ENCODE measurements at places on chromosomes 5 and 9.

- peak; percentile 52 for DNase-seq
Measured at GRCh38 chr9:99056886-99057664, 47.8 kb upstream of the TGFBR1 start.

- DNase-seq, result no peak
Measured at GRCh38 chr9:38339496-38339895, 53.0 kb upstream of the ALDH1B1 start.

DNA sequence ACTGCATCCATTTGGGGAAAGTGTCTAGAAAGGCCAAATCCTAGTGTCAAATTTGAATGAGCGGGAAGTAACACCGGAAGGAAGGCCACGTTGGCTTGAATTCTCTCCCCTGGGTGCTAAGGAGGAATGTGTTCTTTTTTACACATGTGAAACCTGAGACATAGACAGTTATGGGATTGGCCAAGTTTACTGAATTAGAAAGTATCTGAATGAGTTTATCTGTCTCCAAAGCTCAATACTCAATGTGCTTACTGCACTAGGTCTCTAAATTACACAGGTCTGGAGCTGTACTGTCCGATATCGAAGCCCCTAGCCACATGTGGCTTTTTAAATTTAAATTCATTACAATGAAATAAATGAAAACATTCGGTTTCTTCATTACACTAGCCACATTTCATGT lies 6.0 kb downstream of the DMRT1 start:
- no peak for DNase-seq

DNA sequence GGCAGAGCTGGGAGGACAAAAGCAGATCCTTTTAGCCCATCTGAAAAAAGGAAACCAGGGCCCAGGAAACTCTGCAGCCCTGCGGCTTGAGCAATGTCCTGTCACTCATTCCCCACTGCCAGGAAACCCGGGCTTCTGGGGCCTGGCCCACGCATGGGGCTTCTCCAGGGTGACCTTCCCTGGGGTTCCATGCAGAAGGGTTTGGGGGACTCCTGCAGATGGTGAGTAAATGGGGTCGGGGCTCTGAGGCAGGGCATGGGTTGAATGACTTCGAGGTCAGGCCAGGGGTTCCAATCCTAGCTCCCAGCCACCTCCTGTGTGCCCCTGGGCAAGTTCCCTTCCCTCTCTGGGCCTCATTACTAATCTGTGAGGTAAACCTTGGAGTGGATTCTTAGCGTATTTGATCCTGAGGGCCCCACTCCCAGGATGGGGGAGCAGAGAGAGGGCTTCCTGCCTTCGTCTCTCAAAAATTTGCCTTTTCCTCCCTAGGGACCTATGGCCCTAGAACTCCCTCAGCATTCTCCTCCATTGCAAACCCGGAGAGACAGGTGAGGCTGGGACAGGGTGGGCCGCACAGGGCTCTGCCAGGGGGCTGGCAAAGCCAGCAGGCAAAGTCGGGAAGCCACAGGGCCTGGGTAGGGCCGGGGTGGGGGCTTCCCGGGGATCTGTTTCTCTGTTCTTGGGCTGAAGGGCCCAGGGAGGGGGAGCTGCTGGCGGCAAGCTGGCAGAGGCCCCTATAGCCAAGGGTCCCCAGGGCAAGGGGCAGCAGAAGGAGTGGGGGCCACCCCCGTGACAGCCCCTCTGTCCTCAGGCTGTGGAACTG lies 25.8 kb downstream of the ADGRD2 start:
- no peak for DNase-seq

GRCh38 chr9:100505564-100506159 lies 32.7 kb downstream of the TMEFF1 start:
- DNase-seq, result no peak
